Posterior vena cava (tissue), 2 donors: ENCODE measurements at places on chromosomes 11 and 22. TPM values are rescaled to one million over a fixed set of nuclear protein-coding genes. Genes with fewer than 3 reads are reported as not detected.

IRAG1 gene
- total RNA-seq: 366 TPM

ADORA2A gene
- 2.6 TPM for total RNA-seq

LMNTD2 gene
- 0.56 TPM for total RNA-seq

SLC22A8 gene
- total RNA-seq: not detected

C11orf86 gene
- not detected for total RNA-seq

SYCE3 gene
- not detected for total RNA-seq

C22orf31 gene
- total RNA-seq: not detected

MAP6 gene
- 11.6 TPM for total RNA-seq

SHISA8 gene
- total RNA-seq: not detected

LARGE2 gene
- not detected for total RNA-seq

SAA2 gene
- 57.1 TPM for total RNA-seq

ZC3H12C gene
- 24.8 TPM for total RNA-seq

FAM227A gene
- total RNA-seq: 0.43 TPM

SUSD2 gene
- total RNA-seq: 11.9 TPM

SEC14L3 gene
- not detected for total RNA-seq

GRCh38 chr11:120611581-120611980 lies 100.0 kb downstream of the GRIK4 start:
- no peak for DNase-seq

DNA sequence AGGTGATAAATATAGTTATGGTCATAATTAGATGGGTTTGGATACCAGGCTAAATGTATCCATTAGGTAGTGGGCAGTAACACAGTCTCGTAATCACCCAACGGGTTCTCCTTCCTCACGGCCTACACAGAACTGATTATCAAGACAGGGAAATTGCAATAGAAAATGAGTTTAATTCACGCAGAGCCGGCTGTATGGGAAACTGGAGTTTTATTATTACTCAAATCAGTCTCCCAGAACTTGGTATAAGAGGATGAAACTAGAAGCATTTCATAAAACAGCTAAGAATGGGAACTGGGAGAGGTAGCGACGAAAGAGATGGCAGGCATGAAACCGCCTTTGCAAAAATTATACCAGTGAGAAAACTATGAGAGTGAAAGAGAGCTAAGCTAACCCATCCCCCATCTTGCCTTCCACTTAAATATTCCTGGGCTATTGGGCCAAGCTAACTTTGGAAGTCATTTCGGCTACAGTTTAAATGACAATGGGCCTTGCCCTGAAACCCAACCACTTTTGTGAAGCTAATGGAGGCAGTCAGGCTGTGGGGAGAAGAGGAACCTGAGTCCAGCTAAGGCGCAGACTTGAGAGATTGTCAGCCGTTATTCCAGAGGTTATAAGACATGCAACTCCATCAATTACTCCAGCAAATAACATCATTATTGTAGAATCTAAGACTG lies 29.6 kb downstream of the CTSC start:
- no peak for DNase-seq

GRCh38 chr11:22681281-22681812 lies 14.9 kb downstream of the GAS2 start:
- DNase-seq: no peak

GRCh38 chr11:115518983-115519628 lies 14.9 kb upstream of the CADM1 start:
- no peak for DNase-seq

DNA sequence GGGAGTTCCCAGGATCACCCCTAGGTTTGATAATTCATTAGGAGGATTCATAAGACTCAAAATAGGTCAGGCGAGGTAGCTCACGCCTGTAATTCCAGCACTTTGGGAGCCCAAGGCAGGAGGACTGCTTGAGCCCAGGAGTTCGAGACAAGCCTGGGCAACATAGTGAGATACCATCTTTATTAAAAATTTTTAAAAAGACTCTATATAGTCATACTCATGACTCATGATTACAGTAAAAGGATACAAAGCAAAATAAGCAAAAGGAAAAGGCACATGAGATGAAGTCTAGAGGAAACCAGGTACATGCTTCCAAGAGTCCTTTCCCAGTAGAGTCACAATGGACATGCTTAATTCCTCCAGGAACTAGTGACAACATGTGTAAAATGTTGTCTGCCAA lies 13.9 kb upstream of the PTS start:
- DNase-seq: no peak

DNA sequence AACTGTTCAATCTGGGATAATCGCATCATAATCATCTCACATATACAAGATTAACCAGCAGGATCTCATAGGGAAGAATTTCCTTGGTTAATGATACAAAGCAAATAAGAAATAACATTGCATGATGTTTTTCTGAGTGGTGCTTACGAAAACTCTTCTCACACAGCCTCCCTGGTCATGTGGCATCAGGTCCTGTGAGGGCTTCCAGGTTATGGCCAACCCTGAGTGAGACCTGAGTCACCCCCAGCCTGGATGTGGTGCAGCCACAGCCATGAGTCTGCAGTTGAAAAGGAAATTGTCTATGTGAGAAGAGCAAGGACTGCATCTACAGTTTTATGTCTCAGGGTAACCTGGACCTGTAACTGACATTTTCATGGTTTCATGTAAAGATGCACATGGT lies 90.5 kb upstream of the XKR3 start:
- no peak for DNase-seq

GRCh38 chr22:20015971-20016733 lies 471 bp downstream of the ARVCF start:
- DNase-seq: peak; percentile 84

GRCh38 chr11:126607374-126607773 lies 251.9 kb downstream of the ST3GAL4 start:
- no peak for DNase-seq

DNA sequence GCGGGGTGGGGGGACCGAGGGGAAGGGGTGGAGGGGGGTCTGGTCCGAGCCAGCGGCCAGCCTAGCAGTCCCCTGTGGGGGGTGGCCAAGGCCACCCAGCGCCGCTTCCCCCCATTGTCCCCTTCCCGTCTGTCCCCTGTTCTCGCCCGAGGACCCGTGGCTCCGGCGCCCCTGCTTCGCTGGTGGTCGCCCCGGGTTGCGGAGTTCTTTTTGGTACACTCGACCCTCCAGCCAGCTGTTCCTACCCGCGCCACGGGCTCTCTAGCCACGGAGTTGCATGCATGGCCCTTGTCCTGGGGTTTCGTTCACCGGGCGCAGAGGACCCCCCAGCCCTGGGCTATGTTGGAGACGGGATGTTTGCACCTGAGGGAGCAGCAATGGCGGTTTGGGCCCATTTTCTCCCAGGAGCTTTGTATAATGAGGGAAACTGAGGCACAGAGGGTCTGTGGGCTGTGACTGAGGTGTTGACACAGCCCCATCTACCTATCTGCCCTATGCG lies 489 bp downstream of the RNF214 start:
- DNase-seq: peak; percentile 83

- no peak for DNase-seq
Measured at GRCh38 chr11:18934195-18934814, 4.9 kb downstream of the MRGPRX1 start.

DNA sequence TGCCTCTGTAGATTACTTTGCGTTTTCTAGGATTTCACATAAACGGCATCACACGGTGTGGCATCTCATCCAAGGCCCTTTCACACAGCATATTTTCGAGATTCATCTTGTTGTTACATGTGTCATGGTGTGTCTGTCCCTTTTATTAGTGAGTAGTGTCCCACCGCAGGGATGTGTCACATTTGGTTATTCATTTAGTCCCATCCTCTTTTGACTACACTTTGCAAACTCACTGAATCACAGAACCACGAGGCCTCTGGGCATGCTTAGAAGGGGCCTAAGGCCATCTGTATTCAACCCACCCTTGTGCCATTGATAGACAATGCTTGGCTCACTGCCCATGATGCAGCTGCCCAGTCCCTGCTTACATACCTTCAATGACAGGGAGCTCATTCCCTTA lies 4.2 kb upstream of the RAC2 start:
- DNase-seq: peak; percentile 18

DNA sequence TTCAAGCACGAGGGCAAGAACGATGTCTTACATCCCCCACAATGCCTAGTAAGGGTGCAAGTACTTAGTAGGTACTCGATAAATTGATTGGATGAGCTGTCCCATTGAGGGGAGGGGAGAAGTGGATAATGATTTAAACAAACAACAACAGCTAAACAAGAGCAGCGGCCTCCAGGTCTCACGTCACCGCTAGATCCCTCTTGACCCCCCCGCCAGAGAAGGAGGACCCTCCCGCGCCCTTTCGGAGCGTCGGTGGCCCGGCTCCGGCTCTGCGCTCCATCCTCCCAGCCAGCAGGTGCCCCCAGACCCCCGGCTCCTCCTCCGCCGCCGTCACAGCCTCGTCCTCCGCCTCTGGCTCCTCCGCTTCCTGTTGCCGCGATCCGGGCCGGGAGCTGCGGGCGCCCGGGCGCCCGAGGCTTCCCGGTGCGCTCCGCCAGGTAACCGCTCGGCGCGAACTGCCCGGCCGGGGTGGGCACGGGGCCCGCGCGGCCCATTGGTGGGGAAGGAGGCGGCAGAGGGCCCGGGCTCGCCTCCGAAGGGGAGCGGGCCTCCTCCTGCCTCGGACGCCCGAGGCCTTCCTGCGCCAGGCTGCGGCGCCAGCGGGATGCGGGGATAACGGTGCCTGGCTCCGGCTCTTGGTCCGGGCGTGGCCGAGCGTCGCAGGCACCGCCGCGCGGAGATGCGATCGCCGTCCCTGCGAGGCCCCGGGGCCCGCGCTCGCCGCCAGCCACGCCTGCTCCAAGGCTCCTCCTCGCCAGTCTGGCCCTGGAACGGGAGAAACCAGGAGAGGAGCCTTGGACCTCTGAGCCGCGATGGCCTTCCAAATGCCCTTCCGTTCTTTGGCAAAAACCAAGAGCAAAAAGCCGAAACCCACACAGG lies at the start of gene TLCD5:
TLCD5 (plus strand) TSS at position 368 of the 879 bp plus-strand sequence. CDS start 2,143 bp downstream, outside the sequence.
- peak; percentile 89 for DNase-seq

GRCh38 chr11:58999291-58999680 lies 60.0 kb downstream of the GLYATL1 start:
- no peak for DNase-seq

GRCh38 chr11:1834062-1834610 lies 654 bp upstream of the SYT8 start:
- DNase-seq: no peak

GRCh38 chr11:71995726-71996291 lies 2.9 kb upstream of the IL18BP start:
- DNase-seq: no peak

- no peak for DNase-seq
Measured at GRCh38 chr22:41561335-41561734, 525 bp downstream of the CSDC2 start.

GRCh38 chr11:116510886-116511650 lies 261.7 kb downstream of the BUD13 start:
- DNase-seq: no peak

GRCh38 chr11:63862923-63863322 lies 24.0 kb downstream of the MARK2 start:
- DNase-seq: peak; percentile 35

GRCh38 chr11:124085997-124086846 lies 29.0 kb upstream of the VWA5A start:
- no peak for DNase-seq

DNA sequence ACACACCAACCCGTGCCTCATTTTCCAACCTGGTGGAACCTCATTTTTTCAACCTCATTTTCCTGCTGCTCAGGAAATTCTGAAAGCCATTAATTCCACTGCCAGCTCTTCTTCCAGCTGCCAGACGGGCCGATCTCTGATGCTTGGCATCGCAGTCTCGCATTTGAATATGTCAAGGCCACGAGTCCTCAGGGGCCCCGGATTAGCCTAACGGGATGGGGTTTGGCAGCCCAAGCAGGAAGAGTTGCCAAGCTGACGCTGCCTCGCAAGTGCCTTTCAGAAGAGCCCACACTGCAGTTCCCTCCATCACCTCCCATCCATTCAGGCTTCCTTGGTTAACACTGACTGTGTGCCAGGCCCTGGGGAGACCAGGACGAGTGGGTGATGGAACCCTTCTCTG lies 8.7 kb downstream of the RASD2 start:
- no peak for DNase-seq

- peak; percentile 81 for DNase-seq
Measured at GRCh38 chr11:2531987-2532703, 87.3 kb downstream of the KCNQ1 start.

DNA sequence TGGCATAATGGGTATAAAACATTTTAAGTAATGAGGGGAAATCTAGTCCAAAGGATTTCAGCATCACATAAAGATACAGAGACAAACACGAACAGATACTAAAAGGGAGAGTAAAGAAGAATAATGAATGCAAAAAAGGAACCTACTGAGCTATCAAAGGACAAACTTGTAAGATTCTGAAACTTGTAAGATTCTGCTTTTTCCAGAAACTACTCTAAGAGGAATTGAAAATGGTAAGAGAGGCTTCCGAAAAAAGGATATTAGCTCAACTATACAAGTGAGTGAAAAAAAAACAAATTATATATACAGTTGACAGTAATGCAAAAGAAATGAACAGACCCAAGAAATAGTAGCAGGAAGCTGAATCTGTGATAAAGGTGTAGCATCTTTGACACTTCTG lies 37.7 kb downstream of the POLD3 start:
- DNase-seq: no peak

DNA sequence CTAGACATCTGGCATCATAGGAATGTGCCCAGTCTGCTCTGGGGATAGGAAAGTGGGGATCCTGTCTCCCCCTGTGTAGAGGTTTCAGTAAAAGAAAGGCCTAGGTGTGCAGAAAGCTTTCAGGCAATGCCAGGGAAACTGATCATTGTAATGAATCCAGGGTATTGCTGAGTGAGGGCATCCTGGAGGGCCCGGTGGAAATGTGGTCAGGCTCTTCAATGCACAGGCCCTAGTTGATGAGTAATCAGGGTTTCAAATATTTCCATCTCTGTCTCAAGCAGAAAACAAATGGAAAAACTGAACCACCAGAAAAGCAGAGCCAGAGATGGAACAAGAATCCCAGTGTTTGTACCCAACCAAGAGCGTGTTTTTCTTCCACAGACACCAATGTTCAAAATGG lies 2.0 kb downstream of the CD3E start:
- DNase-seq: no peak

DNA sequence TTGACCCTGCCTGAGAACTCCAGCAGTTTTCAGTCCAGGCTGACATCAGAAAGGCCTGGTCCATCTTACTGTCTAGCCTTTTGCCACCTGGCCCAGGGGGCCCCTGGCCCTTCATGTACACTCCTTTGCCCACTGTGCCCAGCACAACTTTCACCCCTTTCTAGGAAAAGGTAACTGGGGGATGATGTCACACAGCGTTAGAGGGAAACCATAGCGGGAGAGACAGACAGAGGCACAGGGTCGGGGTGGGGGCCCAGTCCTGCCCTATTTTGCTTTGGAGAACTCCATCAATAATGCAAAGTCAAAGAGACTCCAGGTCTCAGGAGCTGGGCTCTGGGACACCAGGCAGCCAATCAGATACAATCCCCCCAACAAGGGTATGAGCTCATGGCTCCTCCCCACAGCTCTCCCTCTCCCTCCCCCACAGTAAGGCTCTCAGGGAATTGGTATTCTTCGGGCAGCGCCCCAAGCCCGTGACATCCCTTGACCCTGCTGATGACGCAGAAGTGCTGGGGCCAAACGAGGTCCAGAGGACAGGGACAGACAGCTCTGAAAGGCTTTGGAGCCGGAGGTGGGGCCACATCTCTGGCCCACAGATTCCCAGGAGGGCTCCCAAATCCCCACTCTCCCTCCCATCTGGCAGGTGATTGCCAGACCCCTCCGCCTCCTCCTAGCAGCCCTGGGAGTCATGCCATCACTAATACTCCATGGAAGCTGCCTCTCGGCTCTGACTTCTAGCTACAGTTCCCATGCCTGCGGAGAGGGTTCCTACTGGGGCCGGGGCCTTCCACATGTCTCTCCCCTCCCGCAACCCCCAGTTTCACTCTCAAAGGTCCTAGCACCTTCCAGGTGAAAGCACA lies 5.9 kb downstream of the USP2 start:
- peak; percentile 96 for DNase-seq

GRCh38 chr11:45803971-45804760 lies 783 bp upstream of the SLC35C1 start:
- DNase-seq: peak; percentile 95
